Fibroblast of the conjunctiva (primary cell): ENCODE measurements at places on chromosomes 5 and 9.

- no peak for DNase-seq
These were observed 53.7 kb upstream of the ANKH start for GRCh38 chr5:14925326-14925725.

DNA sequence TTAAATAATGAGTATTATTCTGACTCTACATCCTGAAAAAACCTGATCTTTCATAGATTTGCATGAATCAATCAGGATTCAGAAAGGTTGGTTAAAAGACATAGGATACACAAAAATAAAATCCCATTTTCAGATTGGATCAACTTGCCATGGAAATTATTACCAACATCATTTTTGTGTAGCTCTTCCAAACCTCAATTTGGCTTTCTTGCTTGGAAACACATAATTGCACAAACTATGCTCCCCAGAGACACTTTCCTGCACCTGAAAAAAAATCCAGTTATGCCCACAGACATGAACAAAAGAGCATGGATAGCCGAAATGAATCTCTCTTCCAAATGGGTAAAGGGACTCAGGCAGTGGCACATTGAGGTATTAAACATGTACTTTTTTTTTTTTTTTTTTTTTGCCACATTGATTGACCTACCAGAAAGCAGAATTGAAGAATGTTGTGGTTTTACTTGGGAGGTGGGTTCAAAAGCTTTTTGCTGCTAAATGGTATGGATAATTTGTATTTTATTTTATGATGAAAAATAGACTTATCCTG lies 135.4 kb upstream of the FBN2 start:
- no peak for DNase-seq

DNA sequence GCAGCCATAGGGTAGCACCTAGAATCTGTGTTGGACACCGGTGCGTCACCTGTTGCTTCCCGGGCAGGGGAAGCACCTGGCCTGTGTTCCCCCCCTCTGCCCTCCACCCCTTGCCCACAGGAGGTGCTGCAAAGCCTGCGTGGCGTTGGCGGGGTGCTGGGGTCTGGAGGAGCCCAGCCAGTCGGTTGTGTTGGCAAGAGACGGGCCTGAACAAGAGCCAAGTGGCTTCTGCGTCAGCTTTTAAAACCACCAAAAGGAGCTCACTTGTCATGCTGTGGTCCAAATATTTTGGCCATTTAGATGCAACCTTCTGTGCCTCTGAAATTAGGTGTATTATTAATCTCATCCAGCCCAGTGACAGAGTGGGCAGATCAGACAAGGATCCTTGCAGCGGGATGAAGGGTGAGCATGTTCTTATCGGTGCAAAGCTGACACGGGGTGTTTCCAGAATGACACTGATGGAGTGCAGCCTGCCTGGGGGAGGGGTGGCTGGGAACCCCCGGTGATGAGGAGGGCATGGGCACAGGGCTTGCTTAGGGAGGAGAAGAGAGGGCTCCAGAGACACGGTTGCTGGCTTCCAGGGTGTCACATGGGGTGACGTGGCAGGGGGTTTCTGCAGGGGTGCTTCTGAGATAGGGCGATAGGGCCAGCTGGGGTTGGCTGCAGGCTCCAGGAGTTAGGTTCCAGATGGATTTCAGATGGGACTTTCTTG lies 9.7 kb upstream of the RXRA start:
- DNase-seq: no peak

DNA sequence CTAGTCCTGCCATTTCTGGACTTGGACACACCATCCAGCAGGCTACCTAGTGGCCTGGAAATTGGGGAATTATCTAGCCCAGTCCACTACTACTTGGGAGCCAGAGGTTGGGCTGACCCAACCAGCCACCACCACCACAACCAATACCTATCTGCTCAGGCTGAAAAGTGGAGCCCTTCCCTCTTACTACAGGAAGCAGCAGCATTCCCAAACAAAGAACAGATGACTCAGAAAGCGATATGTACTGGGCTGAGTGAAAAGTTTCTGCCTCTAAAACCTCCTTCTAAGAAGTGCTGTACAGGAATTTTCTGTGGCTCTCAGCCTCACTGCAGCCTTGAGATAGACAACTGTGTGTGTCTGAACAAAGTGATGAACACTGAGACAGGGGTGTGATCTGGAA lies 279.4 kb downstream of the CDH10 start:
- DNase-seq: no peak
